ENCODE measurements at places on chromosomes 7 and 10. TPM values are rescaled to one million over a fixed set of nuclear protein-coding genes. Genes with fewer than 3 reads are reported as not detected.

- no peaks in the 10 kb centered on the region for H3K4me1 ChIP-seq
- H3K27me3 ChIP-seq, result no peaks in the 10 kb centered on the region
- H3K4me3 ChIP-seq, result no peak overlapping the region
These were observed 139.4 kb downstream of the SKIDA1 start for GRCh38 chr10:21385996-21386585.

The MSMB gene
- total RNA-seq, result not detected

- peaks cover 8% of the 10 kb centered on the region for H3K27me3 ChIP-seq
- DNase-seq, result no peak
- H3K36me3 ChIP-seq, result no peaks in the 10 kb centered on the region
- no peak overlapping the region for H3K4me3 ChIP-seq
- H3K27ac ChIP-seq, result no peak overlapping the region
These were observed 192.3 kb upstream of the ZMIZ1 start for GRCh38 chr10:78876449-78876848.

- H3K4me1 ChIP-seq, result no peaks in the 10 kb centered on the region
- H3K36me3 ChIP-seq, result no peaks in the 10 kb centered on the region
- H3K4me3 ChIP-seq, result no peak overlapping the region
- H3K27ac ChIP-seq, result no peak overlapping the region
- no peak for DNase-seq
These were observed 64.4 kb upstream of the SFMBT2 start for GRCh38 chr10:7475046-7475911.

DNA sequence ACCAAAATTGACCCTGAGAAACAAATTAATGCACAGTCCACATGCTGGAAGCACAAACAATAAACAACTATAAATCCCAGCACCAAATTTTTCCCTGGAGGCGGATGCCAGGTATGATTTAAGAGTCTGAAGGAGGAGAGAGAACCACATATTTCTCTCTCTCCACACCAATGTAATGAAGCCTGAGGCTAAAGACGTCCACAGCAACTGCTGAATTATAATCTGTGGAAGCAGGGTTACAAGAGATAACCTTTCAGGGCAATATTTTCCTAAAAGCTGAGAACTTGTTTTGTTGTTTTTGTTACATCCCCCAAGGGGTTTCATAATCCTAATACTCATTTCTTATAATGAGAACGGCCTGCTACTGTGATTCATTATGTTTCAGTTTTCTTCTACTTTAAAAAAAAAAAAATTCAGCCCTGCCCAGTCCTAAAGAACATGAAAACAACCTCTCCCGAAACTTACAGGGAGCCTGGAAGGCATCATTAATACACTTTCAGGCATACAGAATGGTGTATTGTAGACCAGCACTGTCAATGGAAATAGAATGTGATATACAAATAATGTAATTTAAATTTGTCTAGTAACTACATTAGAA lies 48.5 kb upstream of the ABLIM1 start:
- no peak overlapping the region for H3K27ac ChIP-seq
- H3K4me3 ChIP-seq, result no peak overlapping the region
- H3K27me3 ChIP-seq, result no peaks in the 10 kb centered on the region
- peaks cover 14% of the 10 kb centered on the region for H3K4me1 ChIP-seq

- no peak overlapping the region for H3K4me3 ChIP-seq
- H3K36me3 ChIP-seq, result no peaks in the 10 kb centered on the region
- H3K27me3 ChIP-seq, result no peaks in the 10 kb centered on the region
- DNase-seq, result no peak
- H3K27ac ChIP-seq, result no peak overlapping the region
These were observed 327.3 kb downstream of the PTEN start for GRCh38 chr10:88190540-88191235.

- DNase-seq, result peak; percentile 81
- H3K4me1 ChIP-seq, result peaks cover 24% of the 10 kb centered on the region
- no peak overlapping the region for H3K4me3 ChIP-seq
- H3K36me3 ChIP-seq, result peaks cover 29% of the 10 kb centered on the region
- peak overlapping the region; percentile 48 for H3K27ac ChIP-seq
These were observed 28.0 kb downstream of the ITPRIP start for GRCh38 chr10:104309980-104310978.

The NYAP1 gene
- 2.6 TPM for total RNA-seq

The C10orf95 gene
- 0.20 TPM for total RNA-seq

DNA sequence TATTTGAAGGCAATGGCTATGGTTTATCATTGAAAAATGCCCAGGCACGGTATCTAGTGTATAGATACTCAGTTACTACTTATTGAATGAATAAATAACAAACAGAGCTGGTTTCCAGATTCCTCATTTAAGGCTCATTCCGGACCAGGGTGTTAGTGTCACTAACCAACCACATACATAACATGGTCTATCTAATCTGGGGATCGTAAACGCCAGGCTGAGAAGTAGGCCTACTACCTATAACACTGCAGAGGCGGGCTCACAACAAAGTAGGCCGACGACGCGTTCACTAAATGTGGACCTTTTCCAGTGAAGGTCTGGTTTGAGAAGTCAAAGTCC lies 423 bp downstream of the LSM5 start:
- no peak for DNase-seq
- H3K4me3 ChIP-seq, result peak overlapping the region; percentile 93

DNA sequence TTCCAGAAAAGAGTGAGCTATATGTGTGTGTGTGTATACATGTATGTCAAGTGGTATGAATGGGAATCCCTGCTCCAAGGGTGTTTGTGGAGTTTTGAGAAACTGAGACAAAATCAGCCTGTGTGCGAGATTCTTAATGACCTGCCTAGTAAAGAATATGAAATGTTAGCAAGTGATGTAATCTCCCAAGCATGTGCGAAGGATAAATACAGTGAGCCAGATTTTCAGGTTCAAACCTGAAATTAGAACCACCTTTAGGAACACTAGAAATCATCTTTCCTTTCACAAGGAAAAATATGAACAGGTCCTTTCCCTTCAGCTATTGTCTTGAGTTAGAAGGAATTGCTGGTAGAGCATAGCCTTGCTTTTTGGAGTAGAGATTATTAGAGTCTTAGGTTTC lies 457.6 kb downstream of the LRMDA start:
- H3K36me3 ChIP-seq, result no peaks in the 10 kb centered on the region
- DNase-seq, result no peak
- no peaks in the 10 kb centered on the region for H3K27me3 ChIP-seq
- H3K4me3 ChIP-seq, result no peak overlapping the region
- no peaks in the 10 kb centered on the region for H3K4me1 ChIP-seq
- H3K27ac ChIP-seq, result no peak overlapping the region

GRCh38 chr10:58068809-58069208 lies 198.9 kb downstream of the IPMK start:
- no peak for DNase-seq
- no peak overlapping the region for H3K4me3 ChIP-seq
- H3K36me3 ChIP-seq, result no peaks in the 10 kb centered on the region

- peak overlapping the region; percentile 42 for H3K4me3 ChIP-seq
- peak; percentile 70 for DNase-seq
- no peaks in the 10 kb centered on the region for H3K27me3 ChIP-seq
- H3K27ac ChIP-seq, result peak overlapping the region; percentile 68
- peaks cover 18% of the 10 kb centered on the region for H3K4me1 ChIP-seq
These were observed 120.0 kb downstream of the SRPK2 start for GRCh38 chr7:105268511-105269392.

The EXOC4 gene
- total RNA-seq, result 57.5 TPM

DNA sequence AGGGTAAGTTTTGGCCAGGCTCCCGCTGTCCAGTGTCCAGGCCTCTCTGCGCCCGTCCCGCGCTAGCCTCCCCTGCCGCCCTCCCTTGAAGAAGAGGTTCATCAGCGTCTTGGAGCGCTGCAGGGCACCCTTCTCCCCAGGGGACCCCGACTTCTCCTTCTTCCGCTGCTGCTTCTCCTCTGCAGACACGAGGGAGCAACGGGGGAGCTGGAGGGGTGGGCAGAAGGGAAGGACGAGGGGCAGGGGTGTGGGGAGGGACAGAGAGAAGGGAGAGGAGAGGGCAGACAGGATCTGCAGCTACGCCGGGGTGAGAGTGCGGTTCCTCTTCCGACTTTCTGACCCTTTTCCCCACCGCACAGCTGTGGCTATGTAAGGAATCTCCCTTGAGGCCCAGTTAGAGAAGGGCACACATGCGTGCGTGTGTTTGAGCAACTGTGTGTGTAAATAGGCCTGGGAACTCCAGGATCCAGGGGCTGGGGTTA lies 12.8 kb downstream of the PDZD7 start:
- H3K4me3 ChIP-seq, result no peak overlapping the region
- no peak overlapping the region for H3K27ac ChIP-seq
- H3K36me3 ChIP-seq, result no peaks in the 10 kb centered on the region
- H3K4me1 ChIP-seq, result peaks cover 29% of the 10 kb centered on the region

The FRMPD2 gene
- total RNA-seq, result 0.39 TPM

GRCh38 chr10:103709341-103709920 lies 145.9 kb downstream of the SH3PXD2A start:
- peaks cover 8% of the 10 kb centered on the region for H3K4me1 ChIP-seq
- H3K36me3 ChIP-seq, result no peaks in the 10 kb centered on the region
- no peak overlapping the region for H3K27ac ChIP-seq
- H3K27me3 ChIP-seq, result no peaks in the 10 kb centered on the region
- peak; percentile 41 for DNase-seq

DNA sequence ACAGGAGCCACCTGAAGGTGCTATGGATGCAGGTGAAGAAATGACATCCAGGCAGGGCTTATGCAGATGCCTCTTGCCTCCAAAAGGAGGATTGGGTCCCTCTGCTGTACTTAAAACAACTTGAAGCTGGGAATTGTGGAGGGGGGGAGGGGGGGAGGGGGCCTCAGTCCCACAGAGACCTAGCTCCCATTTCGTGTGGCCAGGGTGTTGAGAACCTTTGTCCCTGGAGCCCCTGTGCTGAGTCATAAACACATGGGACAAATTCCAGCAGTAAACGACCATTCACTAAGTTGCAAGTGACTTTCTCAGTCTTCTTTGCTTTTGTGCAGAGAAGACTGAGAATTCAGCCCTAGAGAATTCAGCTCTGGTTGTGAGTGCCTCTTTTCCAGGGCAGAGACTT lies 96.5 kb upstream of the PODXL start:
- H3K4me1 ChIP-seq, result peaks cover 9% of the 10 kb centered on the region
- H3K4me3 ChIP-seq, result no peak overlapping the region
- no peak for DNase-seq
- no peak overlapping the region for H3K27ac ChIP-seq
- no peaks in the 10 kb centered on the region for H3K27me3 ChIP-seq

GRCh38 chr7:64630496-64630895 lies 35.4 kb upstream of the ZNF107 start:
- no peaks in the 10 kb centered on the region for H3K36me3 ChIP-seq
- no peak overlapping the region for H3K27ac ChIP-seq
- DNase-seq, result no peak
- no peak overlapping the region for H3K4me3 ChIP-seq

- no peaks in the 10 kb centered on the region for H3K27me3 ChIP-seq
- DNase-seq, result no peak
- H3K4me1 ChIP-seq, result no peaks in the 10 kb centered on the region
- H3K27ac ChIP-seq, result no peak overlapping the region
These were observed 8.2 kb upstream of the RNF148 start for GRCh38 chr7:122710916-122711315.

DNA sequence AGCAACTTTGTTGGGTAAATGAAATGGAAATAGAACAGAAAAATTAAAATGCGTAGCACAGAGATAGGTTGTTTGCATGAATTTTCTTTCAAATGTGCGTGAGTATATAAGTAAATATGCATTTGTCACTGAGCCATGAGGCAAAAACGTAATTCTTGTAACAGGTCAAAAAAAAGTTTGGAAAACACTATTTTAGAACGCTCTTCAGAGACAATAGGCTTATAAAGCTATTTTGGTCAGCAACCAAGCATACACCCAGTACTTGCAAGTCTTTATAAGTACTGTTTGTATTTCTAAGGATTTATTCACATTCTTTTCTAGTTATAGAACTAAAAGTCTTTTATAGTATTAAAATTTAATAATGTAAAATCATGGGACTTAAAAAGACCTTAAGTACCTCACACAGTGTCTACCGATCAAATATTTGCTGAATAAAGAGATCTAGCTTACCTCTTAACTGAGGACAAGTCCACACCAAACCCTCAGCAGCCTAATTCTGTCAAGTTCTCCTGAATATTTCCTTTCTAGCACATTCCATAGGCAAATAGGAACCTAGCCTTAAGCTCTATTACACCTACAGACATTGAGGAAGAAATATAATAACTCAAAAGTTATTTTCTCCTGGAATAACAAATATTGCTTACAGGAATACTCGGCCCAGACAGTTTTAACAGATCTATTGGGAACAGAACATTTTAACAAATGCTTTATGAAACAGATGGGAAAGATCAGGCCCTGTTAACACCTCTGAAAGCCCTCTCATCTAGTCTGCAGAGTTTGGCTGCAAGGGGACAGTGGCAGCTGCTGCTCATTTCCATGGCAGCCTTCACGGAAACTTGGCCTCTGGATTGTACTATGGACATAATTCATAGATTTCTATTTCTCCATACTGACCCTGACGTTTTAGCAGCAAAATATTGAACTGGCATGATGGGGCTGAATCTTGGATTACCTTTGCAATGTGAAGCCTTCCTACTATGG lies 8.8 kb downstream of the CRPPA start:
- no peaks in the 10 kb centered on the region for H3K27me3 ChIP-seq
- H3K27ac ChIP-seq, result no peak overlapping the region
- no peaks in the 10 kb centered on the region for H3K36me3 ChIP-seq
- no peak overlapping the region for H3K4me3 ChIP-seq
- peaks cover 15% of the 10 kb centered on the region for H3K4me1 ChIP-seq

- no peak overlapping the region for H3K27ac ChIP-seq
- no peaks in the 10 kb centered on the region for H3K27me3 ChIP-seq
- H3K36me3 ChIP-seq, result no peaks in the 10 kb centered on the region
- H3K4me3 ChIP-seq, result no peak overlapping the region
These were observed 167.2 kb downstream of the CALN1 start for GRCh38 chr7:72244826-72245398.

DNA sequence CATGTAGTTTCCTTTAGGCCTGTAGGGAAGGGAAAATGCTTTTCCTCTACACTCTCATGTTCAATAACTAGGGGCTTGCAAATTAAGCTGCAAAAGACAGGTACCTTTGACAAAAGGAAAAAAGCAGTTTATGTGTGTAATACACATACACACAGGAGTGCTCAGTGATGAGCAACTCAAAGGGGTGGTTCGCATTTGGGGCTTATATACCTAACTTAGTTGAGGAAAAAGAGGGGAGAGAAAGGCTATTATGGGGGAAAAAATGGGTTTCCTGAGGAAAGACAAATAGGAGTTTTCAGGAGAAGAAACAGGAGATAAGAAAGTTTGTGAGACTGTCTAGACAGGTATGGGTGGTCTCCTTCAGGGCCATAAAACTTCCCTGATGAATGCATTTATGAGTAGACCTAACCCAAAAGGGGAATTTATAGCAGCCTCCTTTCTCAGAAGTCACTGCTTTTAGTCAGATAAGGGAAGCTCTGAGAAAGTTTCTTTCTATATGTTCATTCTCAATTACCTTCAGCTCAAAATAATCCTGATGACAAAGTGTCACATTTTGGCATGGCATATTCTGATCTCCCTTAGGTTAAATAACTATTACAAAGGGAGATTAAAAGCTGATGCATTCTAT lies 55.2 kb upstream of the EZH2 start:
- no peak for DNase-seq
- no peak overlapping the region for H3K27ac ChIP-seq
- no peaks in the 10 kb centered on the region for H3K36me3 ChIP-seq
- H3K4me1 ChIP-seq, result no peaks in the 10 kb centered on the region

- peaks cover 2% of the 10 kb centered on the region for H3K27me3 ChIP-seq
- no peaks in the 10 kb centered on the region for H3K36me3 ChIP-seq
- H3K4me1 ChIP-seq, result no peaks in the 10 kb centered on the region
- no peak for DNase-seq
These were observed 79.2 kb downstream of the CAMK1D start for GRCh38 chr10:12428447-12429135.

Data from astrocyte (in vitro differentiated cells and primary cell).